ENCODE measurements at places on chromosomes 13 and 19.
A peak's percentile ranks its signal among the peaks of the same experiment; 100 is the strongest.

DNA sequence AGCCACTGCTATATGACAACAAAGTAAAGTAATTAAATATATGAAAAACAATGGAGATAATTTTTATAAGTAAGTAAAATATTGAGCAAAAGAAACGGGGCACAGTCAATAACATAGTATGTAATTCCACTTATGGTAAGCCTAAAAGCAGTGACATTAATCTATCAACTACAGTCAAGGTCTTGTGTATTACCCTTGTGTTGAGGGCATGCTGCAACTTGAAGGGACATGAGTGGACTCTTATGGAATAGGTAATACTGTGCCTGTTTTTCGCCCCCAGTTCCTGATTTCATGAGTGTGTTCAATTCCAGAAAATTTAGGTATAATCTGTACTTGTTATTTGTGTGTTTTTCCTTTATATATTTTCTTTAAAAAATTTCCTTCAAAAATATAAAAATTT is 201.3 kb upstream of the SLITRK6 start:
- no peak for DNase-seq

GRCh38 chr19:29515233-29515619 is 10.6 kb upstream of the VSTM2B start:
- DNase-seq: no peak

DNA sequence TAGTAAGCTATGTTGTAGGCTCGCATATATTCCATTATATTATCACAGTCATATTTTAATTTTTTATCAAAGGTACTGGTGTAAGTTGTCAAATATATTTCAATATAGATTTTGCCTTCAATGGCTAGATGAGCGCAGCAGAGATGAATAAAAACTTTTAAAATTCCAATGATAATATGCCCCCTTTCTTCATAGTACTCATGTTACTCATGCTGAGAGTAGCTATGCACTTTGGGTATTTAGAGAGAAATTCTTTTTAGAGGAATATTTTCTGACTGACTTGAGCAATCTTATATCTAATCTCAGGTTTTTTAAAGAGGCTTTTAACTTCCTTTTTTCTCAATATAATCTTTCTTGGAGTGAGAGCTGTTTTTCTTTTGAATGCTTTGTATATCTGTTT is 11.4 kb downstream of the ZNF254 start:
- no peak for DNase-seq

DNA sequence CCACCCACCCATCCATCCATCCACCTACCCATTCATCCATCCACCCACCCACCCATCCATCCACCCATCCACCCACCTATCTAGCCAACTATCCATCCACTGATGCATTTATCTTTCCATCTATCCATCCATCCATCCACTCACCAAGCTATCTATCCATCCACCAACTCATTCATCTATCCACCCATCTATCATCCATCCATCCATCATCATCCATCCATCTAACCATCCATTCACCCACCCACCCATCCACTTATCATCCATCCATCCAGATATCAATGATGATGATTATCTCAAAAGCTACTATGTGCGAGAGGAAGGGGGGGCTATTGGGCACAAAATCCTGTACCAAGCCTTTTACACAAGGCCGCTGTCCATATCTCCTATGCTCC is 5.5 kb downstream of the YIF1B start:
- no peak for DNase-seq

GRCh38 chr19:3880471-3881271 is at the start of gene ATCAY:
Gene ATCAY (plus strand): TSS chr19:3880685. CDS start chr19:3885768, 5,083 bp downstream.
- DNase-seq: no peak

DNA sequence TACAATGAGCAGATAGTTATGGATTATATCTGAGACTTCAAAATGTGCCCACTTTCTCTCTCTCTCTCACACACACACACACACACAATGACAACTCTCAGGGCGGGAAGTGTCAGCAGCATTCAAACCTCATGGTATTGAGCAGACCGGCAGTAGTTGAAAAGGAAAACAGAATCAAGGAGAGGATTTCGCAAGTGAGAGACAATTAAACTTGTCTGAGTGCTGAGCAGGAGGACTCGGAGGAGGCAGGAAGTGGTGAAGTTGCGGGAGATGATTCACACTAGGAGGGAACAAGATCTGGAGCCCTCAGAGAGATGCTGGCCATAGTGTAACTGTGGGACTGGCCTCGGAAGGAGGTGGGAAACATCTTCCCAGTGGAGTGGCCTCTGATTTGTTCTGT is 353.1 kb downstream of the EFNB2 start:
- no peak for DNase-seq

DNA sequence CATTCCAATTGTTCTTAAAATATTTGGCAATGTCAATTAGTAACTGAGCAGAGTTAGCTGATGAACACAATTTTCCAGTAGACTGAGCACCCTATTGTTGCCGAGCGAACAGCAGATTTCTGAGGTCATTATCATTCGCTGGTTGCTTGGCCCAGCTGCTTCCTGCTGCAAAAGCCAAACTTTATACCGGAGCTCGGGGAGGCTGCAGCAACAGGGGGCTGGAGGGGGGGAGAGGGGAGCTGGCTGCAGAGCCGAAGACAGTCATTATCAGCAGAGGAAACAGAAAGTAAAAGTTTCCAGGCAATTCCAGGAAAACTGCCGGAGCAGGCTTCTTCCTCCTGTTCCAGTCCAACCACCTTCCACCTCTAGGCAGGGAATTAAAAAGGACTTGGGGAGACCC is 77.9 kb downstream of the ZNF536 start:
- DNase-seq: no peak

GRCh38 chr13:58085274-58085673 is 453.7 kb downstream of the PCDH17 start:
- DNase-seq: no peak

GRCh38 chr13:78689011-78689410 is 30.1 kb upstream of the OBI1 start:
- DNase-seq: no peak

- no peak for DNase-seq
These were observed 58.4 kb downstream of the ELF1 start for GRCh38 chr13:40960716-40961115.

DNA sequence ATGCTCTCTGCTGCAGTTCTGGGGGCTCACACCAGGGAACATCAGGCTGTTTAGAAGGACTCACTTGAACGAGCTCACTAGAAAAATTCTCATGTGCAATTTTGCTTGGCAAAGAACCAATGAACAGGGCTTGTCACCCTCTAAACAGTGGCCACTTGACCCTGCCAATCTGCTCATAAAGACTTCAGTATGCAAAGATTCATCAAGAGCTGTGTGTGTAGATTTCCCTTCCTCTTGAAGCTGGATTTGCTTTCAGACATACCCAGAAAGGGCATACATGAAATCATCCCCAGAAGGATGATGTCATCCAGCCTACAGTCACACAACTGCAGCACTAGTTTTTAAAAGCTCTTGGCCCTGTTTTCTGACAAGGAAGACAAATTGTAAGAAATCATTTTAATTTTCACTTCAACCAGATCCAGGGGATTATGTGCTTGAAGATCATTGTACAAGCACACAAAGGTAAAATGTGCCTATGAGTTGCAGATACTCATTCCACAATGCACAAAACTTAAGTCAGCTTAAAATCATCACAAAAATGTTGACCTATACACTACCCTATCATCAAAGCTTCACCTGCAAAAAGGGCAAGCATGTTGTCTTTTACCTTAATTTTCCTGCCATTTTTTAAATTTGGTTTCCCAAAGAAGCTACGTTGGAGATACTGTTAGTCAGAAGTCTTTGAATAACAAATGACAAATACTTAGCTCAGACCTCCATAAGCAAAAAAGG is 5.2 kb upstream of the STK24 start:
- no peak for DNase-seq

GRCh38 chr19:389935-390289 is 19.0 kb downstream of the C2CD4C start:
- DNase-seq: no peak

DNA sequence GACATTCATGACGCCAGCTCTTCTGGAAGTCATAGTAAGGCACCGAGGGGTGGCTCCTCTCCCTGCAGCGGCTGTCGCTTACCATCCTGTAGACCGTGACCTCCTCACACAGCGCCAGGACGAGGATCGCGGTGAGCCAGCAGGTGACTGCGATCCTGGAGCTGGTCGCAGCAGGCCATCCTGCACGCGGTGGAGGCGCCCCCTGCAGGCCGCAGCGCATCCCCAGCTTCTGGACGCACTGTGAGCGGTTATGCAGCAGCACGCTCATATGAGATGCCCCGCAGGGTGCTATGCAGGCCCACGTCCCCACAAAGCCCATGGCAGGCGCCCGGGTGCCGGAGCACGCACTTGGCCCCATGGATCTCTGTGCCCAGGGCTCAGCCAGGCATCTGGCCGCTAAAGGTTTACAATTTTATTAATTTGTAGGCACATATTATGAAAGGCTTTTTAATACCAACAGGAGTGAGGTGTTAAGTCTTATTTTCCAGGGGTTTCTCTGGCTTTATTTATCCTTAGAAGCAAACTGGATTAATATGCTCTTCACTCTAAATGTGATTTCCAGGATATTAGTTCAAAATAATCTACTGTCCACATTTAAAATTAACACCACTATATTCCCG is 35.6 kb upstream of the PSPC1 start:
- peak; percentile 24 for DNase-seq

GRCh38 chr13:34156841-34157365 is 339.0 kb downstream of the RFC3 start:
- DNase-seq: peak; percentile 3

Data from stimulated activated CD4-positive, alpha-beta T cell treated with anti-CD3 and anti-CD28 coated beads, Interleukin-15, amount 100 ng/mL, for 1 hour (primary cell).